ENCODE measurements at places on chromosomes 16 and 17.

DNA sequence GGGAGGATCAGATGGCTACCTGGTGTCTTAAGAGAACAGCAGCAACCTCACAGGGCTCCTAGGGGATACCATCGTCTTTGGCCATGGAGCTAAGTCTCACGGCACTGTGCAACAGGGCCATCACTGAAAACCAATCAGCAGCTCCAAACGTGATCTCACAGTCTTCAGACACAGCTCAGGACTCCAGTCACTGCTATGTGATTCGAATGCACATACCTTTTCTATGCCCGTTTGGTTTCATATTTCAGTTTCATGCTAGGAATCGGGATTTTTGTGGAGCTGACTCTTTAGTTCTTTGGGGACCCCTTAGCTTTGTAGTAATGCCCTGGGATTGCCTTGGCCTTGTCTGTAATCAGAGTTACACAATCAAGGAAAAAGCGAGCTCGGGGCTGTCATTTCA, 162.8 kb upstream of the CDH11 start:
- no peak for DNase-seq

DNA sequence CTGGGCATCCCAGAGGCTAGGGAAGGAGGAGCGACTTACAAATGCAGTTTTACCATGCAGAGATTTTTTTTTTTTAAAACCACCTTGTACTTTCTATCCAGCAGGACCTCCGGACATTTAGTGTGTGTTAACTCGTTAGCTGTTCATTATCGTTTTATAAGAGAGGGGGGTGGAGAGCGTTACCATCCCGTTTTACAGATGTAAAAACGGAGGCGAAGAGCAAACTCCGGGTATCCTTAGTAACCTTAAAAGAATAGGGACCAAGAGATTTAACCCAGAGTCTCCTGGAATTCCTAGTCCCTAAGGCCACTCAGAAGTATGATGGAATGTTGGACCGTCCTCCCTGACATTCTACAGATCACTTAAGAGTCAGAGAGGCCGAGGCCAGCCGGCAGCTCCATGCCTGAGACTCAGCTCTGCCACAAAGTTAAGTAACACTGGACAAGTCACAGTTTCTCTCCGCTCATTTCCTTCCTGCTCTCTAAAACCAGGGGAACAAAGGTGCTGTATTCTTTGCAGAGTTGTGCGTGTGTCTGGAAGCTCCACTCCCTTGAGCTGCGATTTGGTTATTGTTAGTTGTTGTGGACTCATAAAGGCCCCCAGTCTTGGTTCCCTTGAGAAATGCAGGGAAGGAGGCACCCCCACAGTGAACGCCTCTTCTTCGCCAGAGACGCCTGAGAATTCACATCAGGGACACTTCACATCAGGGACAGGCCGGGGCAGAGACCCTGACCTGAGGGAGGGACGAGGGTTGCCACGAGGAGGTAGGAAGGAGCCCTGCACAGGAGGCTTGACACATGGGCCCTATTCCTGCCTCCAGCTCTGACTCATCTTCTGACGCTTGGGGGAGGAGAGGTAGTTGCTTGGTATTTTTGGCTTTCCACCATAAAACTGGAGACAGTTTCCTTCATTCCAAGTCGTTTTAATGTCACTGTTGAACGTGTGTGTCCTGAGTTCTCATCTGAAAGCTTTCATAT, 1.2 kb downstream of the DUSP14 start:
- no peak for DNase-seq

GRCh38 chr17:81206166-81206565, 16.6 kb downstream of the CEP131 start:
- DNase-seq: no peak

- no peak for DNase-seq
These were observed 1380.6 kb downstream of the CDH8 start for GRCh38 chr16:60655514-60656153.

DNA sequence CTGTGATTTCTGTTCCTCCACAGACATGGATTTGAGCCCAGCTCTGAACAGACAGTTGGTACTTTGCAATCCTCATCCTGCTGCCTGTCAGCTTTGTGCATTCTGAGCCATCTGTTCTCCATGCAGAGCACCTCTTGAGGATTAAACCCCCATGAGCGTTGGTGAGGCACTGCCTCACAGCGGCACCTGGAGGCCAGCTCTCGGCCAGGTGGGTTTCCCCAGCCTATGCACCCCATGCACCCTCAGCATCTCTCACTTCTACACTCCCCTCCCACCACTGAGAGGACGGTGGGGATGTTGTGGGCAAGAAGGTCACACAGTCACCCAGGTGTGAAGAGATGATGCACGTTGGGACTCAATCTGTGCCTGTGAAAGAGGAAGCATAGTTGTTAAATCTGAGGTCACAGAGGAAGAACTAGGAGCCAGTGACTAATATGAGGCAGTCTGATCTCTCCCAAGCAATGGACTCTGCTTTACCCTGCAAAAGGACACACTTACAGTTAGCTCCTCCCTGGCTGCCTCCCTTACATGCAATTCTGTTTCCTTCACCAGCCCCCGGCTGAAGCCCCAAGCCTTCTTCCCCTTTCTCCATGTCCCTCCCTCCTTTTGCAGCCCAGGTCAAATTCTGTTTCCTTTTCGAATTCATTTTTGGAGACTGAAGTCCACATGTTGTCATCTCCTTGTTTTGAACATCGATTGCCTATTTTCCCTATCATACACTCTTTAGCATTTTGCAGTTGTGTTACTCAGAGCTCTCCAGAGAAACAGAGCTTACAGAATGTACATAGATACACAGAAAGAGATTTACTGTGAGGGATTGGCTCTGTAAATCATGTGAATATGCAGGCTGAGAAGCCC, 58.5 kb downstream of the HS3ST3B1 start:
- peak; percentile 4 for DNase-seq

GRCh38 chr17:13646411-13646810, 44.7 kb upstream of the HS3ST3A1 start:
- no peak for DNase-seq

- no peak for DNase-seq
These were observed 12.0 kb downstream of the TBC1D16 start for GRCh38 chr17:80023481-80024205.

All from activated T-helper 1 cell treated with anti-CD3 and anti-CD28 coated beads, Interleukin-2, amount 50 U/mL, for 16 hours (primary cell).